ENCODE measurements at places on chromosomes 12 and 14.

- no peak for DNase-seq
Measured at GRCh38 chr14:71591231-71591630, 341.0 kb upstream of the RGS6 start.

DNA sequence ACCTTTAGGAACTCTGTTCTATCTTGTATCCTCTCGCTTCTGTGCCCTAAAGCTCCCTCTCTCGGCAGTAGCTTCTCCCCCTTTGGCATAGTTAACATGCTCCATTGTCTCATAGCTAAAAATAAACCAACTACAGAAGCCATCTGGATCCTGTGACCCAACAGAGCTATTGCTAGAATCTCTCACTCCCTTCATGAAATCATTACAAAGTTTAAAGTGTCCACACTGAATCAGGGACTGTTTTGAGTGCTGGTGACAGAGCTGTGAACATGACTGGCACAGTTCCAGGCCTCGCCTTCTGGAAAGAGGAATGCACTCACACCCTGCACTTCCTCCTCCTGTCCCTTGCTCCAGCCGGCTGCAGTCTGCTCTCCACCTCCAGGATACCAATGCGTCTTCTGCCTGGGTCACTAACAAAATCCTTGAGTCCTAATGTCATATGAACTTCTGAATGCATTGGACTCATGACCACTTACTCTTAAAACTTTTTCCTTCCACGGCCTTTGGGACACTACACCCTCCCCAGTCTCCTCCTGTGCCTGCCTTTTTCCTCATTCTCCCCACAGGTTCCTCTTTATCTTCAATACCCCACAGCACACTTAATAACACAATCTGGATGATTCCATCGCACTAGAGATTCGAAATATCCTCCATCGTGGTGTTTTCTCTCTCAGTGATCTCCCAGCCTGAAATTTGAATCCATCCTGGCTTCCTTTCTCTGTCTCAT lies 13.2 kb downstream of the PLBD1 start:
- DNase-seq: peak; percentile 71

- DNase-seq: no peak
Measured at GRCh38 chr12:84632556-84632955, 280.0 kb downstream of the SLC6A15 start.

DNA sequence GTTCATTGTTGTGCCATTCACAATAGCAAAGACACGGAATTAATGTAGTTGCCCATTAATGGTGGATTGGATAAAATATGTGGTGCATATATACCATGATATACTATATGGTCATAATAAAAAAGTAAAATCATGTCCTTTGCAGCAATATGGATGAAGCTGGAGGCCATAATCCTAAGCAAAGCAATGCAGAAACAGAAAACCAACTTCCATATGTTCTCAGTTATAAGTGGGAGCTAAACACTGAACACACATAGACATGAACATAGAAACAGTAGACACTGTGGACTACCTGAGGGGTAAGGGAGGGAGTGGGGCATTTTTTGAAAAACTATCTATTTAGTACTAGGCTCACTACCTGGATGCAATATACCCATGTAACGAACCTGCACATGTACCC lies 3.0 kb upstream of the ERP27 start:
- no peak for DNase-seq

- no peak for DNase-seq
Measured at GRCh38 chr12:10227648-10228047, 15.0 kb downstream of the GABARAPL1 start.

DNA sequence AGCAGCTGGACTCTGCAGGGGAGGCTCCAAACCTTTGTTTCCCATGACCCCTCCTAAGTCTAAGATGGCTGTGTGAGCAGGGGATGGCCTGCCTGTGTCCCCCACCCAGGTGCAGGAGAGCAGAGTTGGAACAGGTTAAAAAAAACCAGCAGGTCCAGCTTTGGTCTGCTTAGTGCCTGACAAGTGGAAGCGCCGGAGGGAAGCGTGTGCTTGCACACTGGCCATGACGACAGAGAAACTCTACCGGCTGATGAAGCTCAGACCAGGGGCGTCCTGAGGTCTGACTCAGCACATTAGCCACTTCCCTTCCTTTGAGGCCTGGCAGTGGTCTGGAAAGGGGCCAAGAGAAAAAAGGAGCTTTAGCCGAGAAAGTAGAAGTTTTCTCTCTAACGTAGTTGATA lies 280.1 kb downstream of the VRK1 start:
- no peak for DNase-seq

GRCh38 chr12:58529897-58530741 lies 390.2 kb downstream of the LRIG3 start:
- DNase-seq: peak; percentile 6

All from iPS-NIHi11 (cell line).